ENCODE measurements at places on chromosomes 5 and 9.

DNA sequence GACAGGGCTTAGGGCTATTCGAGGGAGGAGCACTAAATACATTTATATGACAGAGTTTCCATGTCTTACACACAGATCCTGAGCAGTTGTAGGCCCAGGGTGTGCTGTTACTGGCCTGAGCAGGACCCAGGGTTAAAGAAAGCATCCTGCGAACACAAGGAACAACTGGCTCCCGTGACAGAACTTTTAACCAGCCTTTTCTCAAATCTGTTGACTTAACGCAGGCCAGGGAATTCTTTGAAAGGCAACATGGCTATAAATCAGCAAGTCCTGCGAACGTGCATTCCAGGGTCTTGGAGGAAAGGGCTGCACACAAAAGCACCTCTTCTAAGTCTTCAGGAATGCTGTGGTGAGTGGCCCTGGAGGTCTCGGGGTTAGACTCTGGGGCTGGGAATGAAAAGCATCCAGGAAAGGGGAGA, 45.2 kb upstream of the ANKRD55 start:
- DNase-seq: no peak

DNA sequence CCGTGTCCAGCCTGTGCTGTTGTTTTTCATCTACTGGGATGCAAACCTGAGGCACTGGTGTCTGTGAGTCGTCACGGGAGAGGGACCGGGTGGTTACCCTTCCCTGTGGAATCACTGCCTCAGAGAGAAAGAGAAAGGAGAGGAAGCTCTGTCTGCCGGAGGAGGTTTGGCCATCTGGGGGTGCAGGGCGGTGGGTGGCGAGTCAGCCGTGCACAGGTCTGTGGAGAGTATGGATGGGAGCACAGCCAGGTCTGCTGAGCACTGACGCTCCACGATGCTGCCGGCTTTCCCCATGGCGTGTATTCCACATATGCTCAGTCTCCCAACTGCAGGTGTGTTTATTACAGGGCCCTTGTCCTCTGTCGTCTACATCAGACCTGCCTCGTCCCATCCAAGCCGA, 395.2 kb upstream of the IRX4 start:
- no peak for DNase-seq

GRCh38 chr5:93088592-93089389, 492.2 kb downstream of the NR2F1-AS1 start:
- DNase-seq: no peak

DNA sequence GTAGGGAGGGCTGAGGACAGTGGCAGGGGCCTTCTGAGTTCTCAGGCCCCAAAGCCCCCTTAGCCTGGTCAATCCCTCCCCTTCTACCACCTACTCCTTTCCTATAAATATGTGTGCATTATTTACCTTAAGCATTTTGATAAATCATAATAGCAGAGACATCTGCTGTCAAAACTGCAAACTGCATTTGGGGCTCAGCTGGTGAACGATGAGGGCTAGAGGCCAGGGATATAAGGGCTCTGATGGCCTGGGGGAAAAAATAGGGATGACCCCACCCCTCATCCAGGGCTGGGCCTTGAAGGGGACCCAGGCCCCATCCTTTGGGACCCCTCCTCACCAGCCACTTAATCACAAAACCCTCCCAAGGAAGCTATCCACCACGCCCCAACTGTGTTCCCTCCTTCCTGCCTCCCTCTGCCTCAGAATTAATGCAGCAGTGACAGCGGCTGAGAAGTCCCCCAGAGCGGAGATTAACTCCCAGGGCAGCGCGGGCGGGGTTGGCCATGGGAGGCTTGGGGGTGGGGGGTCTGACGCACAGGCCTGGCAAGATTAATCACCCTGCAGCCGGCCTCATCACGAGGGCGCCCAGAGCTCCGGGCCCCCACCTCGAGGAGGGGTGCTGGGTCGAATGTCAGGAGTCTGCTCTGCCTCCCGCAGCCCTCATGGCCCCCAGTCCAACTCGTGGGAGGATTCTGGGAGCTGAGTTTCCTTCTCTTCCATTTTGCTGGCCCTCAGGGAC, 42.1 kb downstream of the CXXC5 start:
- no peak for DNase-seq

DNA sequence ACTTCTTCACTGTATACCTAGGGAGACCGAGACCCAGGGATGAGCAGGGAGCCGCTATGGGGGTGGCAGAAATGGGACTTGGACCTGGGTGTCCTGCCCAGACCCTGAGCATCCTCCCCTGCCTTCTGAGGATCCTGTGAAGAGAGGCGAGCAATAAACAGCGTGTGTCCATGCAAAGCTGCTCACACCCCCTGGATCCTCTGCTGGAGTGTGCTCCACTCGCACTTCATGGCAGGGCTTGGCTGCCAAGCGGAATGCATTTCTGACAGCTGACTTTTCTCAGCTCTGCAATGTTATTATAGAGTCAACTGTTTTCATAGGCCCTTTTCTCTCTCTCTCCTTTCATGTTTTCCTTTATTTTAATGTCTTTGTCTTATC, 31.0 kb upstream of the ALDH1B1 start:
- no peak for DNase-seq

- peak; percentile 31 for DNase-seq
These were observed 51.6 kb downstream of the ALG2 start for GRCh38 chr9:99169982-99170761.

DNA sequence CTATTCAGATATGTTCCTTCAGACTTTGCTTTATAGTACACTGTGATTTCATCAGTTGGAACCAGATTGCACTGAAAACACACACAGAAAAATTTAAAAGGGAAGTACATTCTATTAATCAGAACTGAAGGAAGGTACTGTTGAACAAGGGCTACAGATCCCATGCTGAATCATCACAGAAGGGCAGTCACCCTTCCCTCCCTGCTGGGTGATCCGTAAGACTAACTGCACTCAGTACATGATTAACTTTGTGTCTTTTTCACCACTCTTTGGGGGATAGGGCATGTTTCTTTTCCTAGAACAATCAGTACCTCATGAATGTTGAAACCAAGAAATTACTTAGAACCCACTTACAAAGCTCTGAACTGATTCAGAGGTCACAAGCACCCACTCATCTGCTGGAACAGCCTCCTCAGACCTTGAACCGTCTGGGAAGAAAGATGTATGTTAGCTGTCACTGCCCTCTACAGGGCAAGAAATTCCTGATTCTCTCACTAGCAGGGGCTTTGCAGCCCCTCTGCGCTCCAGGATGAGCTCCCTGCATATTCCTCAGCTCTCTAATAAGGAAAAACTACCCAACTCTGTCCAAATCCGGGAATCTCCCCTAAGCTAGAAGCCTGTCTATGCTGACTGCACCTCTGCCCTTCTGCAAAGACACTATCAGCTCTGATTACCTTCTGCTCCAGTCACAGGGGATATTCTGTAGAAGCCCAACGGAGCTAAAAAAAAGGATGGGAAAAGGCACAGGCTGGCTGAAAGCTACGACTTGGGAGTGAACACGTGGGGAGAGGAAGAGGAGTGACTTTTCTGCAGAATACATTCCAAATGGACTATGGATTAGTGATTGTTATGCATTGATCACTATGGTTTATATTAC, 51.0 kb downstream of the IARS1 start:
- no peak for DNase-seq

DNA sequence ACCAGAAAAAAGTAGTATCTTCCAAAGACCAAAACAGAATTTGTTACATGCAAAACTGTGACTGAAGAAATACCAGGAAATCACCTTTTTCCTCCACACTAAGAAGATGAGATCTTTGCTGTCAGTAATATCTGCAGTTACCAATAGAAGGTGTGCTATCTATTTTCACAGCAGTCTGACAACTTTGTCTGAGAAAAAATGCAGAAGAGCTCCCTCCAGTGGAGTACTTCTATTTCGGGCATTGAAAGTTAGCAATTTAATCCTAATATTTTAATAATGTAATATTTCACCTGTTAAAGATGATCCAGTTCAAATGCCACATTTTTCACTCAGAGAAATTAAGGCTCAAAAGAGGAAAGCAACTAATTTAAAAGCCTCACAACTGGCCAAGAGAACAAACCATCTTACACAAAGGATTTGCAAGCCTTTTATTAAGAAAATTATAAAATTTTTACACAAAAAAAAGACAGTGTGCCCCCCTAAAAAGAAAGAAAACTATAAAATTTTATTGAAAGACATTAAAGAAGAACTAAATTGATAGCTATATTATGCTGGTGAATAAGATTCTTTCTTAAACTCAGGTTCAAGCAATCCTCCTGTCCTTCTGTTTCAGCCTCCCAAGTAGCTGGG, 50.6 kb downstream of the DEPDC1B start:
- DNase-seq: no peak

GRCh38 chr9:114718801-114719221, 36.8 kb upstream of the TEX48 start:
- DNase-seq: no peak

GRCh38 chr5:174532455-174533453, 191.6 kb upstream of the MSX2 start:
- DNase-seq: peak; percentile 79

GRCh38 chr5:143219696-143220095, 183.8 kb downstream of the NR3C1 start:
- DNase-seq: no peak
